Fibroblast of gingiva (primary cell): ENCODE measurements at places on chromosomes 16 and 17.

DNA sequence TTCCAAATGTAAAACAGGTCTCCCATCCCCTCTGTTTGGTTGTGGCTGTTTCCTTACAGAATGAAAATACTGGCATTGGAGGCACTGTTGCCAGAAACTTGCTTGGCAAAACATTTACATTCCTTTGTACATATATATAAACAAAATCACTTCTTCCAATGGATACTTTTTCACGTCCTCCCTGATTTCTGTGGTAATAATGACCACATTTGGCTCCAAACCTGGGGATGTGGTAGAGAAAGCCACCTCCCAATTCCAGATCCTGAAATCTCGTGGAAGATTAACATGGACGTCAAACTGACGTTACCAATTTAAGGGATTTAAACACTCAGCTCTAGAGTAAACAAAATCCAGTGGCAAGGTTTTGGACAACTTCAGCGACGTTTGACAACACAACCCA, 370.8 kb upstream of the ZFHX3 start:
- DNase-seq = peak; percentile 53

DNA sequence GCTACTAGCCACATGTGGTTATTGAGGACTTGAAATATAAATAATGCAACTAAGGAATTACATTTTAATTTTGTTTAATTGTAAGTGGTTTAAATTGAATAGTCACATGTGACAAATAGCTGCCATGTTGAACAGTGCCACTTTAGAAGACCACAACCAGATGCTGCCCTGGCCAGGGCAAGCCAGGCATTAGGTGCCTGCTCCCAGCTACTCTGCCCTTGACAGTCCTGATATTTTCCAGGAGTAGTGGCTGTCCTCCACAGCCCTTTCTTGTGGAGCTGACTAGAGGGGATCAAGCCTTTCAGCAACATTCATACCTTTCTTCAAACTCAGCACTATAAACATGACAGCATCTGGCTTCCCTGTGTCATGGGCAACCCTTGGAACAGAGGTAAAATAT, 31.0 kb downstream of the TMEM100 start:
- no peak for DNase-seq

- DNase-seq = no peak
Observed at GRCh38 chr16:1444730-1445517, 568 bp upstream of the CCDC154 start.

DNA sequence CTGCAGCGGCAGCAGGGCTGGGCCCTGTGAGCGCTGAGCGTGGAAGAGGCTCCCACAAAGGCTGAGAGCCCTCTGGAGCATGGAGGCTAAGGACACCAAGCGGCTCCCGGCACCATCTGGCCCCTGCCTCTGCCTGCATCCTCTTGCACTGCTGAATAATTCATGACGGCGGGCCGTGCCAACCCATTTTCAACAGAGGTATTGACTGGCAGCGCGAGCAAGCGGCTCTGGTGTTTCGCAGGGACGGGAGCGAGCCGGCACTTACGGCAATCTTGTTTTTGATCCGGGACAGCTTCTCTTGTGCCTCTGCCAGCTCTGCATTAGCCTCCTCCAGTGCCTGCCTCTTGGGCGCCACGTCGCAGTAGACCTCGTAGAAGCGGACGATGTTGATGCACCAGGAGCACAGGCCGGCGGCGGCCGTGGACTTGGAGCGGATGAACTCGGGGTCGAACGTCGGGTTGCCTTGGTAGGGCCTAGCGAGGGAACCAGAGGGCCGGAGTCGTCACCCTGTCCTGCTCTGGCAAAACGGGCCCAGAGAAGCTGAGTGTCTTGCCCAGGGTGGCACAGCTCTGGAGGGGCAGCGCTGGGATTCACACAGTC, 80.4 kb downstream of the PGS1 start:
- DNase-seq = no peak

DNA sequence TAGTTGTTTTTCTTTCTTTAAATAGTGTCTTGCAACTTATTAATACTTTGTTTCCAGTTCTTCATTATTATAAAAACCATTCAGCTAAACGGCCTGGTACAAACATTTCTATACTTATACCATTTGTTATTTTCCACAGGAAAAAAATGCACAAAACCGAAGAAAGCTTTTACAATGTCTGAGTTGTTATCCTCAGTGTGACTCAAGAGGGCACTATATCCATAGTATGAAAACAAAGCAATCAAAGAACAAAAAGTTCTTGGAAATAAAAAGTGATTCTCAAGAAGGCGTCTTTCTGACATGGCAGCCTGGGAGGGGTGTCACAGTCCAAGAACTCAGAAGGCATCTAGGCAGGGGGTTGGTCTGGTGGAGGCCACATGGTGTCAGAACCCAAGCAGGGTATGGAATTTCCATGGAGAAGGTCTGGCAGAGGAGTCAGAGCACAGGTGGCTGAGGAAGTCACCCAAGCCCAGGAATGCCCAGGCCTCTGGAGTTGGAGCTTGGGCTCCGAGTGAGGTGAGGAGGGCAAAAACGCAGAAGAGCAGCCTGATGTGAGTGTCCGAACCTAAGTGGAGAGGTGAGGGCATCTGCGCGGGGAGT, 70.9 kb upstream of the ATP2A3 start:
- no peak for DNase-seq

- peak; percentile 79 for DNase-seq
Observed at GRCh38 chr17:78390241-78391050, 12.0 kb downstream of the PGS1 start.

DNA sequence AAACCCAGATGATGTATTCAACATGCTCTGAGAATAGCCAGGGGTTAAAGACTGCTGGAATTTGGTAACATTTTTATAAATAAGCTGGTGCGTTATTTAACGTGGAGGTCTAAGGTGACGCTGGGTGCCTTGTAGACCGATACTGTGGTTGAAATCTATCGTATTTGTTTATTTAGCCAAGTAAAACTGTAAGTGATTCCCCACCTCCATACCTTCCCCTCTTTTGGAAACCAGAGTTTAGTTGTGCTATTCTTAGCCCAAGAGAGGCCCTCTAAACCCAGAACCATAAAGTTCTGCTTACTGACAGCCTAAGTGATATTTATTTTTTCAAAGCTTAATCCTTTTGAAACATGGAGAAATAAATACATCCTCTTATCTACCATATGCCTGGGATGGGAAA, 744.5 kb downstream of the WWOX start:
- no peak for DNase-seq

GRCh38 chr16:31333686-31334649, 21.0 kb upstream of the ITGAX start:
- DNase-seq = no peak

DNA sequence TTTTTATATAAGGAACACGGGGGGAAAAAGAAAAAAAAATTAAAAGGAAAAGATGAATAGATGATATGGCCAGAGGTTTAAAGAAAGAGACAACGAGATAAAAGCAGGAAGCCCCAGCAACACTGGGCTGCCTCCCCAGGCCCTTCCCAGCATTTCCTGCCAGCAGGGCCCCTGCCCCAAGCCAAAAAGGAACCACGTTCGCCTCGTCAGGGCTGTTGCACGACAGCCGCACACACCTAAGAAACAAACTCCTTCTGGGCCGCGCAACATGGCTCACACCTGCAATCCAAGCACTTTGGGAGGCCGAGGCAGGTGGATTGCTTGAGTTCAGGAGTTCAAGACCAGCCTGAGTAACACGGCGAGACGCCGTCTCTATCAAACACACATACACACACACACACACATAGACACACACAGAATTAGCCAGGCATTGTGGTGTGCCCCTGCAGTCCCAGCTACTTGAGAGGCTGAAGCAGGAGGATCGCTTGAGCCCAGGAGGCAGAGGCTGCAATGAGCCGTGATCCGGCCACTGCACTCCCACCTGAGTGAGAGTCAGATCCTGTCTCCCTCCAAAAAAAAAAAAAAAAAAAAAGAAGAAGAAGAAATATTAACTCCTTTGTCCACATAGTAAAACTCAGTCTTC, 83.0 kb downstream of the ANKRD11 start:
- no peak for DNase-seq

DNA sequence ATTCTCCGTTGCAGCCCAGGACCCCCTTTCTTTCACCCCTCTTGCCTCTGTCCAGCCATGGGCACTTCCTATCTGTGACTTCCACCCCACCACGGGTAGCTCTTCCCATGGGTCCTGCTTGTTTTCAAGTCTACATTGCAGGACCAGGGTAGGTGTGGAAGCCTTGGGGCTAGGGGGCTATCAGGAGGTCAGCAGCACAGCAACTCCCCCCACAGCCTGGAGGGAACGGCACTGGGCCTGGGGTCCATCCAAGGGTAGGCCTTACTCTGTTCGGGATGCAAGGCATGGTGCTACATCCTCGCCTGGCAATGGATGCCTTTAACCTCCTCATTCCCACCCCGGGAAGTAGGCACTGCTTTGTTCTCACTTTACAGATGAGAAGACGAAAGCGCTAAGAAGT, 109.3 kb downstream of the IRX5 start:
- DNase-seq = no peak

DNA sequence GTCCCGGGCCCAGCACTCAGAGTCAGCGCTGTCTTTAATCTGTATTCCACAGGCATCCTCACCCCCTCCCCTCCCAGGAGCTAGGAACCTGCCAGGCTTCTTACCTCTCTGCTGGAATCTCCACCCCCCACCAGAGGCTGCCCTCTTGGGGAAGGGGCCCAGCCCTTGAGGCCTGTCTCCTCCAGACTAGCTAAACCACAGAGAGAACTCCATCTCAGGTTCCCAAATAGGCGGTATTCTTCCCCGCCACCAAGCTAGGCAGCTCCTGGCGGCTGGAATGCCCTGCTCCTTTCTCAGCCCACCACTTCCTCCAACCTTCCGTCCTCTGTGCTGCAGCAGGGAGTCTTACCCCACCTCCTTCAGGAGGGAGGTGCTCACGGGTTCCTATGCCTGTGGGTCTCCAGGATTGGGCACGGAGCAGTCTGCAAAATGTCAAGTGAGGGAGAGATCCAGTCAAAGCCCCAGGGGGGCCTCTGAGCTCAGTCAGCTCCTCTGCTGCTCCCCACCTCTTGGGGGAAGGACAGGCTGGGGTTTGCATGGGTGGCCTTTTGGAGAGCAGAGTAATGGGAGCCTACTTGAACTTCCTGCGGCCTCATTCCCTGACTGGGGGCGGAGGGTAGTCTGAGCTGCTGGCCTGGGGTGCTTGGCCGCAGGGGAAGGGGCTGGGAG, 55.7 kb downstream of the SREBF1 start:
- DNase-seq = no peak

- DNase-seq = no peak
Observed at GRCh38 chr17:49580981-49581647, 5.4 kb downstream of the NXPH3 start.

GRCh38 chr17:80363518-80364090, 51.4 kb upstream of the ENDOV start:
- DNase-seq = no peak

- no peak for DNase-seq
Observed at GRCh38 chr17:34118564-34118963, 136.5 kb upstream of the CCL2 start.

DNA sequence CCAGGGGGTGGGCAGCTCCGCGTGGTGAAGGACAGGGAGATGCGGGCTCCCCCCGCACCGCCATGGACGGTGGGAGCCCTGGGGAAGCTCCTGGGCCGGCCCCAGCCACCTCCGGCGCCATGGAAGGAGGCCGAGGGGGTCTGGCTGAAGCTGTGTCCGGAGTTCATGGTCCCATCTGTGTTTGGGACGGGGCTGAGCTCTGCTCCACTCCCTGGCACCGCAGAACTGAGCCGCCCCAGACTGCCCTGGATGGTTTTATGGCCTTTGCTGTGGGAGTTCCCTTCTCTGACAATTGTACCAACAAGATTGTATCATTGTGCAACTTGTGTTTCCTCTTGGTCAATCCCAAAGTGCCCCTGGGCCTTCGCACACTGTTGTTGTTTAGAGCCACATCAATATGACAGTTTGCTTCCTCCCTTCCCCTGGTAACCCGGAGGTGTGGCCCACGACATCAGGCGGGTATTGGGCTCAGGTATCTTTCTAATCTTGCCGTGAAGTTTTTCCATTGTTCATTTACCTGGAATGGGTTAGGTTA, 942 bp downstream of the KRT23 start:
- DNase-seq = no peak

DNA sequence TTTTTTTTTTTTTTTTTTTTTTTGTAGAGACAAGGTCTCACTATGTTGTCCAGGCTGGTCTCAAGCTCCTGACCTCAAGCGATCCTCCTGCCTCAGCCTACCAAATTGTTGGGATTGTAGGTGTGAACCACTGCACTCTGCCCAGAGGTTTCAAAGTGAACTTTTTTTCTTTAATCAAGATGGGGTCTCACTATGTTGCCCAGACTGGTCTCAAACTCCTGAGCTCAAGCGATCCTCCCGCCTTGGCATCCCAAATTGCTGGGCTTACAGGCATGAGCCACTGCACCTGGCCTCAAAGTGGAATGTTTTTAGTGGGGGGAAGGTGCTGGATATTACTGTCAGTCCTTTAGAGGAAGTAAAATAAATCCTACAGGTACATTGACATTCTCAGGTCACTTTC, 12.0 kb upstream of the CEP20 start:
- DNase-seq = no peak

GRCh38 chr16:87125206-87126155, 191.7 kb downstream of the C16orf95 start:
- DNase-seq = no peak

GRCh38 chr17:48014595-48015111, 22.9 kb downstream of the COPZ2 start:
- no peak for DNase-seq

- peak; percentile 61 for DNase-seq
Observed at GRCh38 chr16:17512636-17513220, 42.0 kb upstream of the XYLT1 start.

- no peak for DNase-seq
Observed at GRCh38 chr16:4089251-4089810, 26.9 kb downstream of the ADCY9 start.

GRCh38 chr17:616407-616806, 98.2 kb downstream of the VPS53 start:
- DNase-seq = no peak

DNA sequence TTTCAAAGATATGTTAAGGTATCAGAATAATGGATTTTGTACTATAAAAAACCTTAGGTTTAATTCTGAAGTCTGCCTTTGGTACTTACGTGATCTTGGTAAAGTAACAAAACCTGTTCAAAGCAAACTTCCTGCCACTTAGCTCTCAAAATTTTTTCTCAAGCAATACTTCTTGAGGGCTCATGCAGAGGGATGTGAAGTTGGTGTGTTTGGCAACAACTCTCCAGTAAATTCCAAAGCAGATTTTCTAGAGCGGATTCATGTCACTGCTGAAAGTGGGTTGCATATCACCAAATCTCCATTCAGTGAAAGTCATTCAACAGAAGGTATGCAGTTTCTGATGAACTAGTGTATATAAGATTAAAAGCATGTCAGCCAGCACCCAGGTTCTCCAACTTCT, 856.7 kb downstream of the CDH8 start:
- no peak for DNase-seq

GRCh38 chr16:71242601-71243000, 12.1 kb upstream of the HYDIN start:
- no peak for DNase-seq

DNA sequence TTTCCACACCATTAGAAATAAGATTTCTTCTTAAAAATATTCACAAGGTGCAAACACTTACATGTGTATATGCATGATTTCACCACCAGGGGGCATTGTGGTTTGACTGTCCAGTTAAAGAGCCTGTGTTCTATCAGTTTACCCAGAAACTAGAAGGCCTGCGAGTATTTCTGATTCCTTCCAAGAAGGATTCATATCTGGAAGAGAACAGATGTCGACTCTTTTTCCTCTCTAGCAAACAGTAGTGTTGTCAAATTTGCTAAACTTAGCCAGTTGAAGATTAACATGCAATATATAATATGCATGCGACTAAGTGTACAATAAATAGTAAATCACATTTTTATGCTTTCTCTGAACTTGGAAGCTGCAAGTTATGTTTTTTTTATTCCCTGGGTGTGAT, 404.1 kb downstream of the WWOX start:
- DNase-seq = no peak

- DNase-seq = no peak
Observed at GRCh38 chr17:45823598-45823997, 21.1 kb upstream of the SPPL2C start.
